ENCODE measurements at places on chromosomes 12 and 14.

DNA sequence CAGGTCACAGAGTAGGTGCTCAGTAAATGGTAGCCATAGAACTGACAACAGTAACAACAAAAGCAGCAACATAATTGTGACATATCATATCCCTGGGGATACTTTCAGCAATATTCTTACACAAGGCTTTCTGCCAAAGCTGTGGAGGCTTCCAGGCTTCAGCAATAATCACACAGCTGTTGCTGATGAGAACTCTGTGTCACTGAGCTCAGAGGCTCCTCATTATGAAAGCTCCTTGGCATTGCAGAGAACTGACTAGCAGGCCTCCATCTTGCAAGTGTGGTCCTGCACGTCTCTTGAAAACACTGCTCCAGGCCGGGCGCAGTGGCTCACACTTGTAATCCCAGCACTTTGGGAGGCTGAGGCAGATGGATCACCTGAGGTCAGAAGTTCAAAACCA lies 97.3 kb upstream of the BTG1 start:
- no peak for DNase-seq

GRCh38 chr14:70731447-70732239 lies 77.7 kb downstream of the MAP3K9 start:
- DNase-seq: no peak

- DNase-seq: no peak
Measured at GRCh38 chr12:98388126-98388525, 127.3 kb upstream of the TMPO start.

DNA sequence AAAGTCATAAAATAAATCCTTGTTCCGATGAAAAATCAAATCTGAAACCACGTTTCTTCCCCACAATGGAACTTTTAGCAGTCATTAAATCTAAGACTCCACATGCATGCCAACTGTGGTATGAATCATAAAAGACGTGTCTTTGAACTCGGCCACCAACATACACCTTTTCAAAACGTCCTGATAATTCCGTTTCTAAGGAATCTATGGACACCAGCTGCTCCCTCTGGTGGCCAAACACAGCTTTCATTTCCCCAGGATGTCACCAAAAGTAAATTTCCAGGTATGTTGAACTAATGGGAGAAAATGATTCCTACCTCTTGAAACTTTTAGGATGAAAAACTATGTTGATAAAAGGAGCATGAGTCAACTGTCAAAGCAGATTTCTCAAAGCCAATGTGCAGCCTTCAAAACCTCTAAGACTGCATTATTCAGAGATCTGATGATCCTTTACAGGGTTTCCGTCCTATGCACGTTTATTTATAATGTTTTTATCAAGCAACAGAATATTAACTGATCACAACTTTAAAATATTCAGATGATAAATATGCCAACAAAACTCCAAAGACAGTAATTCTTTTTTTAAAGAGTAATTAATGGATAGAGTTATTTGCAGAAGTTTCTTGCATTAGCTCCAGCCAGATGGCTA lies 96.2 kb downstream of the CIT start:
- peak; percentile 41 for DNase-seq

DNA sequence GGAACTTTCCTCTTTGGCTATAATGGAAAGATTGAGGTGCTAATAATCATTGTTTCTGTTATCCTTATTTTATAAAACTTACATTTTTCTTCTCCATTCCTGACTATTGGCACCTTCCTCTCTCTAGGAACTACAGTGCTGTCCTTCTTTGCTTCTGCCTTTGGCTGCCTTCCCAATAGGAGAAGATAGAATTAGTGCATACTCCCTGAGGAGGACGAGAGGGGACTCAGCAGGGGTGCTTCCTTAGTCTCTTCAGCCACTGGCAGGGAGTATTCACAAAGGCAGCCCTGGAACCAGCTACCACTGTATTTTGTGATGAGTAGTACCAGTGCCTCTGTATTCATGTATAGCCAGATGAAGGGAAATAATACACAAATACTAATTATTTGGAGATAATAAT lies 208.5 kb downstream of the FOXG1 start:
- no peak for DNase-seq

DNA sequence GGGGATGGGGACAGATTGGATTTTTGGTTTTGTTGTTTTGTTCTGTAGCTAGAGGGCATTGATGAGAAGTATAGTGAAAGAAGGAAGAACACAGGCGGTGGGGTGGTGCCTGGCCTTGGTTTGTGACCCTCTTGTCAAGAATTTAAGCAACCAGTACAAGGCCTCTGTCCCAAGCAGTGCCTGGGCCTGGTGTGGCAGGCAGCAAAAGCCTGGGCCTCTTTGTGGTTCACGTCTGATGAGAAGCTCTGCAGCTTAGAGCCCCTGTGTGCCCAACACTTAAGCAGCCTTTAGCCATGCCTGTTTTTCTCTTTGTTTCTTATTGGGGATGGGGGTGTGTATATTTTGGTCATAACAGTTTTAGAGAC lies 98.0 kb downstream of the PPP2R5C start:
- DNase-seq: no peak

GRCh38 chr14:30223966-30224365 lies 296.3 kb upstream of the PRKD1 start:
- no peak for DNase-seq

DNA sequence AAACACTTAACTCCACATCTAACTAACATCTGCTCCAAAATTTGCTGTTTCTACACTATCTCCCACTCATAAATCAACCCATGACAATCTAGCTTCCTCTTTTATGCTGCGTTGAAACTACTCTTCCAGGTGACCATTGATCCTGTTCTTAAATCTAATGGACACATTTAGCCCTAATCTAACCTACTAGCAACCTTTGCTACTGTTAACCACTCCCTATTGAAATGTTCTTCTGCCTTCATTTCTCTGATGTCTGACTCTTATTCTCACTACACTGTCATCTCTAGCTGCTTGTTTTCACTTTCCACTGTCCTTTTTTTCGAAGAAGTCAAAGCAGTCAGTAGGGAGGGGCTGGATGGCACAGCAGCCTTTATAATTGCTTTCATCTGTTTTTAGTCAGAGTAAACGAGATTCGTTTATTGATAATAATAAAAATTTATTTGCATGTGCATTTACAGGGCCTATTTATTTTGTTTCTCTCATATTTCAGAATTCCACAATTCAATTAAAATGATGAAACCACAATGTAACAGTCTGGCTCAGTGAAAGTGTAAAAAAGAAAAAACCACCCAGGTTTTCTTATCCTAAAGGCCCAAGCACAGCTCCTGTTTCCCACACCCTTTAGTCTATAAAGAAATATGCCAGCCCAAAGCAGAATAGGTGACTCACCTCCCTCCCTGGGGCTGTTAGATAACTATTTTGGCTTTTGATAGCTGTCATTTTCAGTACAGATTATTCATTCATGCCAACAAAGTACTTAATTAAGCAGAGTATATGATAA lies 44.9 kb downstream of the ATP2B1 start:
- peak; percentile 91 for DNase-seq
